ENCODE measurements at places on chromosomes 7 and 10. TPM values are rescaled to one million over a fixed set of nuclear protein-coding genes. Genes with fewer than 3 reads are reported as not detected.

DNA sequence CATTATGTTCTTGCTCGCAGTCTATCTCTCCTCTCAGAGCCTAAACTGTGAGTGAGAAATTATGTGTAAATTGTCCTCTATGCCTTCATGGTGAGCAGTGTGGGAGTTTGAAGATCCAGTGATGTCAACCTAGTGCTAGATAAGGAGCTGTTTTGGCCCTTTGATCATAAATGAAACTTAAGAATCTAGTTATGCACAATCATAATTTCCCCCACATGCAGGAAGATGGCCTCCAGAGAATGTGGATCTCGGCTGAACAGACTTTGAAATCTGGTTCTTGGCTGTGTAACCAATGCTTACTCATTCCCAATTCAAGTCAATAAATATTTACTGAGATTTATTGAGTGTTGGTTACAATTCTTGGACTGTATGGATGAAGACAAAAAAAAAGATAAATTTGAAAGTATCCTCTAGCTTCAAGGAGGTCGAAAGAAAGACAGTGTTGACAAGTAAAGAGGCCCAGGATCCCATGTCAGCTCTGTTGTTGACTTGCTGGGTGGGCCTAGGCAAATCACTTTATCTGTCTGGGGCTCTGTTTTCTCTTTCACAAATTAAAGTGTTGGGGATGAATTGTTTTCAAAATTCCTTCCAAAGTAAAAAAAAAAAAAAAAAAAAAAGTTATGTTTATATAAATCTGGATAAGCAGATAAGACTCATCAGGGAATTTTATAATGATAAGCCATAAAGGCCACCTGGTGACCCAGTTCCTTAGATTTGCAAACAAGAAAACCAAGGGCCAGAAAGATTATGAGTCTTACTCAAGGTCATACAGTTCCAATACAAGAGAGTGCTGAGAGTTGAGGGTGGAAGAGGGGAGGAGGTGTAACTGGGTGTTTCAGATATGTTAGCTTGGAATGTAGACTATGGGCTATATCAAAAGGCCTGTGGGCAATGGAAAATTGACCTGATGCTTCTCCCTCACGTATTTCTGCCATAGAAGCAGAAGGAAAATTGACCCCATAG is 969.9 kb downstream of the KCNMA1 start:
- no peak for DNase-seq
- H3K4me3 ChIP-seq, result no peak overlapping the region
- no peak overlapping the region for H3K27ac ChIP-seq

DNA sequence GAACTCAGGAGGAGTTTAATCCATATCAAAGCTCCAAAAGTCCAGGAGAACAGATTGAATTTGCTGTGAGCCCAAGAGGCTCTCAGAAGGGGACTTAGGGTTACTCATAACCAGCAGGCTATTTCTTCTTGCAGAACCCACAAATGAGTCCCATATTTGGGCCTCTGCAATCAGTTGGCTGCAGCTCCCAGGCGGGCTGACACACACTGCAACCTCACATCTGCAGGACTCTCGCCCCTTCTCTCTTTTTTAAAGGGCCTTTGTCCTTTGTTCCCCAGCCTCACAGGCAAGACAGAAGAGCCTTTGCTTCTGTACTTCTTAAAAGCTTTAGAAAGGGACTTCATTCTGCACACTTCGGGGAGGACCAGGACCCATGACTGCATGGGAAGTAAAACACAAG is 26.7 kb downstream of the CREB3L2 start:
- H3K27me3 ChIP-seq, result no peaks in the 10 kb centered on the region
- DNase-seq, result no peak
- peaks cover 20% of the 10 kb centered on the region for H3K4me1 ChIP-seq

GRCh38 chr7:21358648-21359047 is 69.2 kb upstream of the SP4 start:
- H3K27me3 ChIP-seq, result no peaks in the 10 kb centered on the region
- no peak for DNase-seq
- H3K27ac ChIP-seq, result no peak overlapping the region
- no peaks in the 10 kb centered on the region for H3K4me1 ChIP-seq

GRCh38 chr10:125124907-125125306 is 35.5 kb downstream of the CTBP2 start:
- H3K4me1 ChIP-seq, result peaks cover 41% of the 10 kb centered on the region
- peak; percentile 18 for DNase-seq
- no peak overlapping the region for H3K4me3 ChIP-seq
- no peaks in the 10 kb centered on the region for H3K27me3 ChIP-seq
- H3K36me3 ChIP-seq, result no peaks in the 10 kb centered on the region

The SAMD9L gene
- 7.9 TPM for total RNA-seq

The ATRNL1 gene
- 85.3 TPM for total RNA-seq

GRCh38 chr10:133176546-133176945 is 16.5 kb downstream of the KNDC1 start:
- no peak overlapping the region for H3K27ac ChIP-seq
- no peak overlapping the region for H3K4me3 ChIP-seq
- DNase-seq, result no peak
- no peaks in the 10 kb centered on the region for H3K27me3 ChIP-seq
- H3K36me3 ChIP-seq, result no peaks in the 10 kb centered on the region

- no peaks in the 10 kb centered on the region for H3K27me3 ChIP-seq
- no peak overlapping the region for H3K4me3 ChIP-seq
- no peaks in the 10 kb centered on the region for H3K36me3 ChIP-seq
- H3K4me1 ChIP-seq, result no peaks in the 10 kb centered on the region
- H3K27ac ChIP-seq, result no peak overlapping the region
Measured at GRCh38 chr10:111142092-111142768, 65.4 kb downstream of the ADRA2A start.

All from ovary (tissue), 10 donors.